Thoracic aorta (tissue), 2 donors: ENCODE measurements at places on chromosomes 5 and 9. TPM values are rescaled to one million over a fixed set of nuclear protein-coding genes. Genes with fewer than 3 reads are reported as not detected.

RNF183 gene
- total RNA-seq: not detected

FOXD4L5 gene
- 0.28 TPM for total RNA-seq

MLLT3 gene
- 9.6 TPM for total RNA-seq

SMIM33 gene
- not detected for total RNA-seq

LRRC26 gene
- total RNA-seq: not detected

PKD2L2 gene
- total RNA-seq: not detected

ZNF454 gene
- 8.2 TPM for total RNA-seq

IL3 gene
- total RNA-seq: not detected

LCN15 gene
- not detected for total RNA-seq

CA9 gene
- 10.7 TPM for total RNA-seq

IL33 gene
- 69.7 TPM for total RNA-seq

CNTFR gene
- total RNA-seq: 8.7 TPM

DNA sequence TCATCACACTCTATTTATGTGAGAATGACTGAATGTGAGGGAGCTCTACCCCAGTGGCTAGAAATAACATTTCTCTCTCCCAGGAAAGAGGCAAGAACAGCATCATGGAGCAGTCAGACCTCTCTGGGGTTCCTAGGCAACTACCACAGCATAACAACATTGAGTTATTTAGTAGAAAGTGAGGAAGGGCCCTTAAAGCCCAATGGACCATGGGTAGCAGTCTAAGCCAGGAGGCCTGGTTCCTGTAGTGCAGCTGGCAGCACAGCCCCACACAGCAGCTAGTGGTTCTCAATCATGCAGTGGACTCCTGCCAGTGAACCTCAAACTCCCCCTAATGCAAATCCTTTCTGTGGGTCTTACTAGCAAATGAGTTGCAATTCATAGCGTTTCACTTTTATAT, 55.3 kb downstream of the SPEF2 start:
- DNase-seq: no peak

GRCh38 chr9:8206720-8207119, 407.1 kb upstream of the DMAC1 start:
- DNase-seq: no peak

- no peak for DNase-seq
Measured at GRCh38 chr5:137233726-137234125, 265.4 kb downstream of the SPOCK1 start.

- no peak for DNase-seq
Measured at GRCh38 chr9:134619983-134620661, 21.5 kb upstream of the COL5A1 start.

DNA sequence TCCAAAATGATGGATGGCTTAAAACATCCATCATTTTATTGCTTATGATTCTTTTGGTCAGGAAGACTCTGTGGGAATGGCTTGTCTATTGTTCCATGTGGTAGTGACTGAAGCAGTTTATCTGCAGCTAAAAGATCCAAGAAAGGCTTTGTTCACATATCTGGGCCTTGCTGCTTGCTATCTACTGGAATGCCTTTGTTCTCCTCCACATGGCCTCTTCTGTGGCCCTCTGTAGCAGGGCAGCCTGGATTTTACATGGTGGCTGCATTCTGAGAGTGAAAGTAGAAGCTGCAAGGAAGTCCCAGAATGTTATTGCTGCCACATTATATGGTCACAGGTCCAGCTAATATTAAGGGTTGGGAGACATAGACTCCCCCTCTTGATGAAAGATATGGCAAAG, 35.1 kb downstream of the DMXL1 start:
- DNase-seq: no peak

GRCh38 chr5:1895739-1896420, 13.2 kb upstream of the IRX4 start:
- DNase-seq: no peak

DNA sequence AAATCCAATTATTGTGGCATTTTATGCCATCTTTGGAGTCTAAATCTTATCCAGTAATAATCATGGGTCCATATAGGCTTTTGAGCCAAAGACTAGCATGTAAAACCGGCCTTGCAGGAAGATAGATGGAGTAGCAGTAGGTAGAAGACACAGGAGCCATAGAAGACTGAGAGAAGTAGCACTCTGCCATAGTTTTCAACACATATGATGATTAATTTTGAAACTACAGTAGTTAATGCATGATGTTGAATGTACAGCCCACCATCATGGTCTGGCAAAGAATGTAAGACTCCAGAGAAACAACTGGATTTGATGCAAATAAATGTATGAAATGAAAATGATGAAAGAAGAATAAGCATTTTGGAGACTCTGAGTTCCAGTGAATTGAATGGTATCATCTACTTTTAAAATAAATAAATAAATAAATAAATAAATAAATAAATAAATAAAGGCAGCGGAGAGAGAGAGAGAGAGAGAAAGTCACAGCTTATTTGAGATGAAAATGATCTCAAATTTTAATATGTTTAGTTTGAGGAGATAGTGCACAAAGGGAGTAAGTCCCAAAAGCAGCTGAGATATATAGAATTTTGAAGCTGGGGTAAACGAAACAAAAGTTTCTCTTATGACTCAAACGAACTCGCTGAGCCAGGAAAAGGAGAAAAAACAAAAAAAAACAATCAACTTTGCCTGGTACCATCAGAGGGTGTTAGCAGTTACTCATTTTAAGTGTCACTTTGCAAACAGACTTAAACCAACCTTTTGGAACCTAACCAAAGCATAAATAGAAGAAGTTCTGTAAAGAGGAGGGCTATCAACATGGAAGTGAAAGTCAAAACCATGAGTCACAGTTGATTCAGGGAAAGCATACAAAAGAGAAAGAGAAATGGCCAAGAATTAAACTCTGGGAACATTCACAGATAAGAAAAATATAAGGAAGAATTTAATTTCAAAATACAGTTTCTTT, 388.7 kb downstream of the CETN3 start:
- no peak for DNase-seq

DNA sequence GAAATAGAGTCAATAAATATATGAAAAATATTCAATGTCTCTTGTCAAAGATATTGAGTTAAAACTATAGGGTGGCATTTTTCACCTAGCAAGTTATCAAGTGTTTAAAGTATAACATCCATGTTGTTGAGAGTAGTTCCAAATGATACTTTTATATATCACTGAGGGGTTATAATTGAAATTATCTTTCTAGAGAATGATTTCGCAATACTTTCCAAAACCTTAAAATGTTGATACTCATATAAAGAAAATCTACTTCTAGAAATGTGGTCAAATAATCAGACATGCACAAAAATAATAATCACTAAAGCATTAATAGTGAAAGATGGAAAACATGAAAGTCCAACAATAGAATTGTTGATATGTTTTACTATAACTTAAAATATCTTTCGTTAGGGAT, 50.1 kb downstream of the OXCT1 start:
- no peak for DNase-seq

GRCh38 chr9:131997779-131998178, 81.9 kb downstream of the MED27 start:
- no peak for DNase-seq

DNA sequence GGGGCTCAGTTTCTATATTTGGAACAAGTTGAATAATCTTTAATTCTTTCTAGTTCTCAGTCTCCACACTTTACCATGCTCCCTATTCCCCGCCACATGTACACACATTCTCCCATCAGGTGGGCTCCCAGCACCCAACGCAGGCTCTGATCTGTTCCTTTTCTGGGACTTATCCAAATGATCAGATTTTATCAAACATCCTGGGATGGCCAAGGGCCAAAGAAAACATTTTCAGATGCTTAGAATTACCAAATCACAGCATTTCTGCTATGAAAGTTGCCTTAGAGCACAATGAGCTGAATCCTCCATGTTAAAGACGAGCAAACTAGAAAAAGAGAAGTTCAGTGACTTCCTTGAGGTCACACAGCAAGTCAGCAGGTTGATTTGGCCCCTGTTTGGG, 153.4 kb downstream of the SEC61B start:
- DNase-seq: no peak

GRCh38 chr9:6759185-6759977, 1.6 kb downstream of the KDM4C start:
- DNase-seq: no peak

DNA sequence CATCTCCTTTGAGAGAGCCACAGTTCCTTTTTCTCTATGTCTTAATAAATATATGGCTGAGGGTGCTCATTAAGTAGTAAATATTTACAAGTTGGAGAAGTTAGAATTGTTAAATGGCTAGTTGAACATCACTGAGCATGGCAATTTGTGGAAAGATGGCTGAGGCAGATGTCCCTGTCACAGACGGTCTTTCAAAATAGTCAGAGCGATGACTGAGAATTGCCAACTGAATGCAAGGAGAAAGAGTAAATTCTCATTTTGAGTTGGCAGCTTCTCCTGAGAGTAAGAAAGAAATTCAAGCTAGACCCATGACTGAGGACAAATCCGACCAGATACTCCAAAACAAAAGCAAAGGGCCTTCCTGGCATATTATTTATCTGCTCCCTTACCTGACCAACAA, 617.9 kb downstream of the KCTD16 start:
- DNase-seq: no peak

- DNase-seq: no peak
Measured at GRCh38 chr9:11356067-11356466, 743.3 kb upstream of the PTPRD start.

GRCh38 chr9:119509291-119509905, 140.2 kb upstream of the BRINP1 start:
- DNase-seq: no peak

GRCh38 chr5:59264639-59265245, 628.8 kb downstream of the PDE4D start:
- DNase-seq: no peak

GRCh38 chr9:135864447-135865049, 42.8 kb downstream of the CAMSAP1 start:
- no peak for DNase-seq

DNA sequence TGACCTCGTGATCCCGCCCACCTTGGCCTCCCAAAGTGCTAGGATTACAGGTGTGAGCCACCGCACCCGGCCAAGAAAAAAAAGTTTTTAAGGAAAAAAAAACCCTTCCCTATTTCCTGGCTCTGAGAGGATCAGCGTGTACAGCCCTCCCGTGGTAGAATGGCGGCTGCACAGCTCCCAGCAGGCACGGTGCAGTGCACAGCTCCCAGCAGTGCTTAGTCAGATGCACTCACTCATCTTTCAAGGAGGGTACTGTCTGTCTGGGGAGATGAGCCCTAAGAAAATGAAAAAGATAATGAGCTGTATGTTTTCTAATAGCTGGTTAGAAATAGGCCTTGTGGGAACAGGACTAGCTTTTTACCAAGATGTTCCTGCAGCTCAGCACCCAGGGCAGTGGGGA, 36.7 kb upstream of the SLC2A8 start:
- no peak for DNase-seq

GRCh38 chr5:34587355-34588241, 68.5 kb upstream of the RAI14 start:
- no peak for DNase-seq

DNA sequence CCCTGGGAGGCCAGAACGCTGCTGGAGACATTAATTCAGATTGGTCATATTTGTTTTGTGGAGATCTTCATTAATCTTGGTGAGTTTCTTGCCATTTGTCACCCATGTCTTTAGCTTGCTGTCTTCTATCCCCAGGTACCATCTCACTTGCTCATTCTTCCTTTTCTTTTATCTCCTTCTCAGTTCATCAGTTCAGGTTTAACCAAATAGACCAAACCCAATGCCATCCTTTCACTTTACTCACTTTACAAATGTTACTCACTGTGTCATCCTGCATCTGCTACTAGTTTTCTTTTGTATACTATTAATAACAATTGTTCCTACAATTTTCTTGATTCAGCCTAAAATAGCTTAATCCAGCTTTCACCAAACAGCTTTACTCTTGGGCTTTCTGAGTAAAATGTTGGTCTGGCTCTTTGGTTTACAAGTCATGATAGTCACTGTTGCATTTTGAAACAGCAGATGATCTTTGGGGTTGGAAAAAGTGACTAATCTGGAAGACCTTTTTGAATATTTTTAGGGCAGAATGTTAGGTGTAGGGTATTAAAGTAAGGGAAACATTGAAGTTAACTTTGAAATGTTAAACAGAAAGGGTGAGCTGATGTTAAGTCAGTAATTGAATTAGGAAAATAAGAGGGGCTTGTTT, 246.9 kb downstream of the ZSWIM6 start:
- DNase-seq: no peak

GRCh38 chr5:136020383-136021015, 8.3 kb upstream of the TGFBI start:
- DNase-seq: no peak

GRCh38 chr9:98822661-98823060, 15.2 kb downstream of the GALNT12 start:
- no peak for DNase-seq

GRCh38 chr5:143898381-143898780, 86.4 kb downstream of the HMHB1 start:
- no peak for DNase-seq
